GM12864 (cell line): ENCODE measurements at places on chromosomes 7 and 10.

GRCh38 chr7:45410893-45411292, 163.3 kb upstream of the ADCY1 start:
- no peak for DNase-seq

GRCh38 chr7:69217516-69218350, 380.5 kb upstream of the AUTS2 start:
- no peak for DNase-seq

DNA sequence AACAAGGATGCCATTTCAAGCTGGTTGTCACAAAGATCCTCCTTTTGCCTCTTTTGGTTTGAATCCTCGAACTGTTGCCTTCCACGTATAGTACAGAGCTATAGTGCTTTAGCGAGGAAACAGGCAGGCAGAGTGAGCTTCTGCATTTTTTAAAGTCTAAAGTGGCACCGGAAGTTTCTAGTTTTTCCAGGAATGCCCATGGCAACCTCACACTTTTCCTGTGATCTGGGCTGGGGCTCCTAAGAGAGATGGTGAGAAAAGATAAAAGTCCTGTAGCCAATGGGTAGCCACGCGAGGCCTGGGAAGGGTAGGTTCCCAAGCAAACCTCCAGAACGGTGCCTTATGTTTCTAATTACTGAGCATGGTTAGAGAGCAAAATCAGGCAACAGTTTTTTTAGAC, 76.7 kb downstream of the CALD1 start:
- DNase-seq = no peak

GRCh38 chr7:151629713-151630272, 110.1 kb upstream of the RHEB start:
- no peak for DNase-seq

GRCh38 chr7:142870147-142870559, 15.3 kb downstream of the EPHB6 start:
- no peak for DNase-seq

GRCh38 chr10:122847782-122848604, 2.3 kb upstream of the CUZD1 start:
- DNase-seq = no peak
